IPS-NIHi11 (cell line): ENCODE measurements at places on chromosomes 11 and 22.

GRCh38 chr11:33017478-33017877 is 1.8 kb downstream of the DEPDC7 start:
- DNase-seq = no peak

DNA sequence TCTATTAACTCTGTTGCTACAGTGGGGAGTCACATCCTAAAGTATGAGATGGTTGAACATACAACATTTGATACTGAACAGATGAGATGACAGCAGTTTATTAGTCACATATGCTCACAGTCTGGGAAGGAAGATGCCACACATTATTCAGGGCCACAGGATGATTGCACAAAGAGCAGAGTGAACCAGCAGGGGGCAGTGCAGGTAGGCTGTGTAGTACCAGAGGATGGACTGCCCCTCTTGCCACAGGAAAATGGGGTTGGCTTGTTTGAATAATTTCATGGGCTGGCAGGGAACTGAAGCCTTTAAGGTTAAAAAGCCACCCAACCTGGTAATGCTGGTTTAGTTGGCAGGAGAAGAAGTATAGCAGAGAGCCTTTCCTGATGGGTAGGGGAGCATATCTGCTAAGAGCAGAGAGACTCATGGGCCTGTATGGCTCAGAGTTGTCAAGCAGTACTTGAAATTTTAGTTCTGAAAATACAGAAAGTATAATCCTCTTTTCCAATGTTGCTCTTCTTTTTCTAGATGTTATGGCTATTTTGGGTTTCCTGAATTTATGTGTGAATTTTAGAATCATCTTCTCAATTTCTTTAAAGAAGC is 180.4 kb upstream of the B3GAT1 start:
- peak; percentile 69 for DNase-seq

DNA sequence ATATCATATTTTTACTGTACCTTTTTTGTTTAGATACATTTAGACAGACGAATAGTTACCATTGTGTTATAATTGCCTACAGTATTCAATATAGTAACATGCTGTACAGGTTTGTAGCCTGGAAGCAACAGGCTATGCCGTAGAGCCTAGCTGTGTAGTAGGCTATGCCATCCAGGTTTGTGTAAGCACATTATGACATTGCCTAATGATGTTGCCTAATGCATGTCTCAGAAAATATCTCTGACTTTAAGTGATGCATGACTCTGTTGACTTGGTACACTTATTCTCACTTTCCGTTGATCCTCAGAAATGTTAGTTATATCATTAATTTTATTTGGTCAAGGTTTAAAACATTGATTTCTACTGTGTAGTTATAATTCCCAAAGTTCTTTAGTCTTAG is 39.9 kb downstream of the OR2AT4 start:
- no peak for DNase-seq

DNA sequence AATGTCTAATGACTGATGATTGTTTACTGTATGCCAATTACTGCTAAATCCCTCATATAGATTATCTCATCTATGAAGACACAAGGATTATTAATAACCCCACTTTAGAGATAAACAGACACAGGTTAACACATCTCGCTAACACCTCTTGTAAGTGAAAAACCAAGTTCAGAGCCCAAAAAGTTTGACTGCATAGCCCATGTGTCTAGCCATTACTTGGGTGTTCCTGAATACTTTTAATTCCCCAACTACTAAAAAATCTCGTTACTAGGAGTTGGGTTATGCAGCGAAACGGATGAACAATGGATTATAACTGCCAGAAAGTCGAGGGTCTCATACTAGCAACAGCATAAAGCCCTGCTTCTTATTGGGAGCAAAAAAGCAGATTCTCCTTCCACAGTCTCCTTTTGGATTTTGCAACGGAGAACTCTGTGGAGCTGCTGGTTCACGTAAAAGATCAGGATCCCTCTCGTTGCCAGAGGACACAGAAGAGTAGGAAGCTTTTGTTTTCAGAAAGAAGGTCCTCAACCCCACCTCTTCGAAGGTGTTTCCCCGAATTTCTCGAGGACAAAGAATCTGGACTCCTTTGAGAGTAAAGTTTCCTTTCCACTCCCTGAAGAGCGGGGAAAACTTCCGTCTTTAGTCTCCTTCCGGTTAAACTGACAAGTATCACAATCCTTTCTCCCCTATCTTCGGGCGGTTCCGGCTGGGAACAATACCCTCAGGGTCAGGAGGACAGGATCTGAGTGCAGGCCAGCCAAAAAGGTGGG is 979 bp downstream of the ZBED5 start:
- peak; percentile 37 for DNase-seq

- no peak for DNase-seq
Observed at GRCh38 chr11:32479291-32479690, 44.0 kb upstream of the WT1 start.

- DNase-seq = no peak
Observed at GRCh38 chr11:75100314-75100713, 3.6 kb upstream of the OR2AT4 start.
